T-helper 22 cell (primary cell): ENCODE measurements at places on chromosomes 11 and 22.

- no peak for DNase-seq
Measured at GRCh38 chr11:114301927-114302326, 5.7 kb downstream of the NNMT start.

- DNase-seq = no peak
Measured at GRCh38 chr11:8531312-8531711, 62.7 kb downstream of the STK33 start.

DNA sequence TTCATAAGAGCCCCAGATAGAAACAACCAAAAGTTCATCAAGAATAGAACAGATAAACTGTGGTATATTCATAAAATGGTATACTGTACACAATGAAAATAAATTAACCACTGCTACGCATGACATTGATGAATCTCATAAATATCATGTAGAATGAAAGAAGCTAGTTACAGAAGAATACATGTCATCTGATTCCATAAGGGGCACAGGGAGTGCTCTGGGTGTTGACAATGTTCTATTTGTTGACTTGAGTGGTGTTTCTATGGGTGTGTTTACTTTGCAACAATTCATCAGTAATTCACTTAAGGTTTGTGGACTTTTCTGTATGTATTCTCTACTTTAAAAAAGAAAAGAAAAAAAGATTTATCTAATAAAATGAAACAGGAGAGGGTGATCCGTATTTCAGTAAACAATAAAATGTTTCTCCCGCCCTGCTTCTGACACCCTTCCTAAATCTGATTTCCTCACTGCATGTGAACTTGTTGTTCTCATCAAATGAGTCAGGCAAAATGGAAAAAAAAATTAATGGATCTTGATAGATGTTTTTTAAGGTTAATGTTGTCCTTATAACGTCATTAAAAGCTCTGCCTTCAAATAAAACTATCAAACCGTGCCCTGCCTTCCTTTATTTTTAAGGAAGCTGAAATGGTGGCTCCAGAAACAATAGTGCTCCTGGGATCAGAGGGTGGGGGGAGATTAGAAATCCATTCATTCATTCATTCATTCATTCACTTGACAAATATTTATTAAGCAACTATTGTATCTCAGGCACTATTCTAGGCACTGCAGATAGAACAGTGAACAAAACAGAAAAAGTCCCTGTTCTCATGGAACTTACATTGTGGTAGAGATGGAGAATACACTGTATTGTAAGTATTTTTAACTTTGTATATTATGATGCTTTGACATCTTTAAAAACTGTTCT lies 77.2 kb upstream of the CD44 start:
- DNase-seq = no peak

- DNase-seq = no peak
Measured at GRCh38 chr11:122310766-122311165, 194.8 kb upstream of the BLID start.

- DNase-seq = no peak
Measured at GRCh38 chr11:31096191-31096805, 273.2 kb downstream of the DCDC1 start.

DNA sequence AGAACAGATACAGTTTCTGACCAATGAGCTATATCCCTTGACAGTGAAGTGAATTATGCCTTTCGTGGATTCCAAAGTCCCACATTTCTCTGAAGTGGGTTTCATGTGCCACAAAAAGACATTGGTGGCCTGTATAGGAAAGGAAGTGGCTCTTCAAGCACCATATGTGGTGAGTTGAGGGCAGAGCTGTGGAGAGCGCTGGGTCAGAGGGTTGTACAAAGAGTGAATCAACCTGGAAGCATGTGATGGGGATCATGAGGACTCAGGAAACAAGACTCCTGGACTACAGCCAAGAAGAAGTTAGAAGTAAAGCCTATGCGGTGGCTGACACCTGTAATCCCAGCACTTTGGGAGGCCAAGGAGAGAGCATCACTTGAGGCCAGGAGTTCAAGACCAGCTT lies 579 bp upstream of the SLC5A4 start:
- no peak for DNase-seq

- DNase-seq = no peak
Measured at GRCh38 chr11:110566577-110566976, 136.8 kb downstream of the FDX1 start.

DNA sequence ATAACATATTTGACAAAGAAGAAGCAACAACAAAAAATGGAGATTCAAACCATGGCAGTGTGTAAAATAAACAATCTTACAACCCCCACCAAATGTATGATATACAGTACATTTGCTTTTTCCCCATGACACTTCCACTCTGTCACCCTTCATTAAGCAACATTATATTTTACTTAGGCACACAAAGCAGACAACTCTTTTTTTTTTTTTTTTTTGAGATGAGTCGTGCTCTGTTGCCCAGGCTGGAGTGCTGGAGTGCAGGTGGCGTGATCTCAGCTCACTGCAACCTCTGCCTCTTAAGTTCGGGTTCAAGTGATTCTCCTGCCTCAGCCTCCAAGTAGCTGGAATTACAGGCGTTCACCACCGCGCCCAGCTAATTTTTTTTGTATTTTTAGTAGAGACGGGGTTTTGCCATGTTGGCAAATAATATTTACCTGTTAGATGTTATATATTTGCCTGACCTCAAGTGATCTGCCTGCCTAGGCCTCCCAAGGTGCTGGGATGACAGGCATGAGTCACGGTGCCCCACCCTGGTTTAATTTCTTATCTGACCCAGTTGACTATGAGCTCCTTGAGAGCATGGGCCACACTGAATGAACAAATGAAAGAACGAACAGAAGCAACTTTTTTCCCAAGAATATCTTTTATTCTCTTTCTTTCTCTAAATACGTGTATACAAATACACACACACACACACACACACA lies 5.5 kb upstream of the PCF11 start:
- no peak for DNase-seq

GRCh38 chr22:45885941-45886395 lies 91.0 kb downstream of the WNT7B start:
- no peak for DNase-seq

DNA sequence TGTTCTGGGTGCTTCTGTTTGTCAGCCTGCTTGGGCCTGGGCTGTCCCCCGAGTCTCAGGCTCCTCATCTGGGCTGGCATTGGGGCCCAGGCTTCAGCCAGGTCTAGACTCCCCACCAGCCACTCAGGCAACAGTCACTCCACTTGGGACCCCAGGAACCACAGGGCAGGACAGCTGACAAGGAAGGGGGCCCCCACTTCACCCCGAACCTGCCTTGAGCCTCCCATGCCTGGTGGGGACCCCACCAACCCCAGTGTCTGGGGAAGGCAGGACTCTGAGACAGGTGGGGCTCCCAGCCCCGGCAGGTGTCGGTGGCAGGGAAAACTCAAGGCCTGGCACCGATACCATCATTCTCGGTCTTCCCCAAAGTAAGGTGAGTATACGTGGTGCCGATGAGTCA lies 11.7 kb upstream of the LTO1 start:
- DNase-seq = no peak

GRCh38 chr22:16960220-16960883 lies 47.7 kb downstream of the GAB4 start:
- no peak for DNase-seq

DNA sequence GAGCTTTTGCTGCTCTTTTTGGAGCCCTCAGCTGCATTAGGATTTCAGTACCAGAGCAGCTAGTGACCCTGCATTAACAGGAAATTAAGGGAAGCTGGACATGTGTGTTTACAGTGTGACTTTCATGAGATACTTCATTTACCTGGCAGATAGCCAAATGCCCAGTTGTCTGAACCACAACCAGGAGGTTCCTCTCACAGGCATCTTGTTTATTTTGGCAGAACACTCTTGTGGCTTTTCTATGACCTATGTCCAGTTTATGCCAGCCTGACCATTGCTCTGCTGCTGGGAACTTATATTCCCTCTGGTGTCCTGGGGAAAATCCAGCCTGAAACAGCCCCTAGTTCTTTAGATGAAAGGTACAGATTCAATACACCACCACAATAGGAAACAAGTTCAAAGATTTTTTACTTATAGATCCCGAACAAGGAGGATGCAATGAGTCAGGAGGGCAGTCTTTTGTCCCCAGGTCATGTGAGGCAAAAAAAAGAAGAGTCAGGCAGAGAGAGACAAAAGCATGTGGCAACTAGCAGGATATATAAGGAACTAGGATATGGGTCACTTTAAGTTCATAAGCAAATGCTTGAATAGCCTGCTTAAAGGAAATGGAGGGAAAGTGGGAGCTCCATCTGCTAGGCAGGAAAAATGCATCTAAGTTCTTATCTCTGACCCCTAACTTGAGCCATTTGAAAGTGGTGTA lies 379.3 kb downstream of the INSC start:
- no peak for DNase-seq

GRCh38 chr22:38612217-38613006 lies 42.4 kb upstream of the DMC1 start:
- no peak for DNase-seq

DNA sequence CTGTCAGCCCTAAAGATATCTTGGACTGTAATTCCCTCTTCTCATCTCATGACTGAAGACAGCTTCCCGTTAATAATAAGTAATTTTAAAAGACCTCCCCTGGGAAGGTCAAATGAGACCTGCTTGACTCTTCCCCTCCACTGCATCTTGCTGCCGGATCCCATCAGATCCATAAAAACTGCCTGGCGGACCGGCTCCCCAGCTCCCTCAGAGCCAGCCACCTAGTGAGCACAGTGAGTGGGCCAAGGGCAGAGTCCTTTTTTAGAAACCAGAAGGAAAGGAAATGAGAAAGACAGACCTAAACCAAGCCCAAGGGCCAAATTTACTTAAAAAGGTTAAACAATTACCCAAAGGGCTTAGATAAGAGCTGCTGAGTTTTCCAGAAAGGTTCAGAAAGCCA lies 595.3 kb downstream of the OPCML start:
- no peak for DNase-seq

GRCh38 chr11:11349870-11350337 lies 3.1 kb downstream of the CSNK2A3 start:
- no peak for DNase-seq

- no peak for DNase-seq
Measured at GRCh38 chr22:28230671-28231070, 311.6 kb upstream of the PITPNB start.

DNA sequence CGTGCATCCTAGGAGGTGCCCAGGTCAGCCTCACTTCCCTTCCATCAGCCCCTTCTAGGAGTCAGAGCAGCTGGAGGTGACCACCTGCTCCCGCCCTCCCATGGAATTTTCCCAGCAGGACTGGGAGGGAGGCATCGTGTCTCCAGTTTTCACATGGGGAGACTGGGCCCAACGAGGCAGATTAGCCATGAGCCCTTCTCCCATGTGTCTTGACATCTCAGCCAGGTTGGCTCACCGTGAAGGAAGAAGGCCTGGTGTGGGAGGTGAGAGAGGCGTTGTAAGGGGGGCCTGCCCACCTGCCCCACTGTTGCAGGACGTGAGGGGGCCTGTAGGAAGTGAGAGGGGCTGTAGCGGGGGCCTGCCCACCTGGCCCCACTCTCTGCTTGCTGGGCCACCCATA lies 1521.4 kb downstream of the BRD1 start:
- no peak for DNase-seq

- DNase-seq = no peak
Measured at GRCh38 chr11:121626507-121626875, 173.7 kb upstream of the SORL1-AS1 start.

GRCh38 chr11:86346513-86346912 lies 28.2 kb upstream of the CCDC81 start:
- DNase-seq = no peak

DNA sequence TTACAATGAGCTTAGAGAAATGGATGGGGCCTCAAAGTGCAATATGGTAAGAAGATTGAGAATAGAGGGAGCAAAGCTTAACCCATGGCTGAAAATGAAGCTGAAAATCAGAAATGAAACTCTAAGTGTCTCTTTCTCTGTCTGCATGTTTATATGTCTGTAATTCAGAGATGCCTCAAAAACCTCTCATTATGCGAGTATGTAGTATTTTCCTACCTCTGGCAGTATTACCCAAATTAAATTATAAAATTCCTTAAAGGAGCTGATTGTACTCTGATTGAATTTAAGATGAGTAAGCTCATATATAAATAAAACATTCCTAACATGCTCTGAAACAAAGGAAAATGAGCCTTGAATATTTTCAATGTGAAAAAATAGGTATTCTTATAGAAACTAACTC lies 39.8 kb upstream of the PRSS23 start:
- DNase-seq = no peak

DNA sequence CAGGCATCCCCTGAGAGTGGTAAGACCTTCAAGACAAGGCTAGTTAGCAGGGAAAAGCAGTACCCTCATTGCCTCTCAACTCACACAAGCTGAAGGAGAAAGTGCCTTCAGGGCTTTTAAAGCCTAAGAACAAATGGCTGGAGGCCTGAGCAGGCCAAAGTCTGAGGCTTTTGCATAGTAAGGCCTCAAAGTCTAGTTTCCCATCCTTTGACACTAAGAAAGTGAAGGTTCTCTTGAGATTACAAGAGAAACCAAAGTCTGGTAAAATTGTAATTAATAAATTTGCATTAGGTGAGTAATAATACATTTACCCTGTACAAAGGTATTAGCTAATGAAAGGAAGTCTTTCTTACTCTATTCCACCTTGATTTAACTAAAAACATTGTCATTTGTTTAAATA lies 47.0 kb upstream of the CCDC89 start:
- no peak for DNase-seq

GRCh38 chr11:132111838-132112237 lies 741.4 kb downstream of the NTM start:
- no peak for DNase-seq

DNA sequence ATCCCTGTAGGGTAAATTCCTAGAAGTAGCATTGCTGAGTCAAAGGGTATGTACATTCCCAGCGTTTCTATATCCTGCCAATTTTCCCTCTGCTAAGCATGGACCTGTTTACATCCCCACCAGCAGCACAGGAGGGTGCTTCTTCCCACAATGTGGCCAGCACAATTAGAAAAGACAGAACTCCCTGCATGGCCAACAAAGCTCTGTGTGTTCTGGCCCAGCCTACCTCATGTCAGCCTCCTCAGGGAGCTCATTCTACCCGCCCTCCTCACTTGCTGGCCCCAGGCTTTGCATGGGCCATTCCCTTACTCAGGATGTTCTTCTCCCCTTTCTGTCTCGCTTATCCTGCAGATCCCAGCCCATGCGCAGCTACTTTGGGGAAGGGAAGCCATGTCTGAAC lies 186.1 kb downstream of the DSCAML1 start:
- DNase-seq = no peak

- DNase-seq = peak; percentile 24
Measured at GRCh38 chr11:67648140-67648795, 2.3 kb downstream of the ACY3 start.

- no peak for DNase-seq
Measured at GRCh38 chr22:28952857-28953256, 69.5 kb downstream of the ZNRF3 start.

DNA sequence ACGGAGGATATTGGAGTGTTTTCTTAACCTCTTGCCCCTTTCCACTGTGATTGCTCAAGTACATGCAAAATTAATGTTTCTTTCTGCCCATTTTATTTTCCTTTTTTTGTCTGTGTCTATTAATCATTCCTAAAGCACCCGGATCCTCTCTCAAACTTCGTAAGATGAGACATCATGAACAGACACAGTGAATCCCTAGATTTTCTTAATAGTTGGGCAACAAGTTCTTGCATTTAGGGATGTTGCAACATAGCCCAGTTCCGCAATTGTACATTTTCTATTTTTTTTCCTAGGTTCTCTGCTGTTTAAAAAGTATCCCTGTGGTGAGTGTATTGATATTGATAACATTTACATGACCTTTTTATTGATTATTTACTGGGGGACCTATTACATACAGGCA lies 2.9 kb downstream of the FAM111A start:
- no peak for DNase-seq

GRCh38 chr11:12803086-12803826 lies 129.0 kb downstream of the TEAD1 start:
- DNase-seq = no peak
